ENCODE measurements at places on chromosomes 12 and 14. TPM values are rescaled to one million over a fixed set of nuclear protein-coding genes. Genes with fewer than 3 reads are reported as not detected.

GRCh38 chr12:50257236-50258166 is 25.8 kb downstream of the LIMA1 start:
- DNase-seq = peak; percentile 57

DNA sequence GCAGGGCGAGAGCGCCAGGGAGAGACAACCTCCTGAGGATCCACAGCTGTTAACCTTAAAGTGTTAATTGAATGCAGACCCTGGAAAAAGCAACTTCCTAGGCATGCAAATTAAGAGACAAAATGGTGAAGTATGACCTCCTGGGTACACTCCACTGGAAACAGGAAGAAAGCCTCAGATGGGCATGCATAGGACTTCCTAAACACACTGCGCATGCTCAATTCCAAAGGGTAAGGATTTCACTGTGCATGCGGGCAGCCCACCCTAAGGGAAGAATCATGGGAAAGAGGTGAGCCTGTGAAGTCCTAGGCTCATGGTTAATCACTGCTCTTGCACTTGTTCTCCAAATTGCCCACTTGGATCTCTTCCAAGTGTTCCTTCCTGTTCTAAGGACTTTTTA is 80.5 kb upstream of the CAPRIN2 start:
- no peak for DNase-seq

- no peak for DNase-seq
Measured at GRCh38 chr14:64266239-64266638, 27.9 kb downstream of the ESR2 start.

GRCh38 chr14:74846968-74847665 is 28.8 kb downstream of the PROX2 start:
- no peak for DNase-seq

- DNase-seq = peak; percentile 57
Measured at GRCh38 chr12:49622501-49623141, 740 bp upstream of the PRPF40B start.

GRCh38 chr12:53989227-53990113 is 4.5 kb downstream of the HOXC10 start:
- peak; percentile 52 for DNase-seq

DNA sequence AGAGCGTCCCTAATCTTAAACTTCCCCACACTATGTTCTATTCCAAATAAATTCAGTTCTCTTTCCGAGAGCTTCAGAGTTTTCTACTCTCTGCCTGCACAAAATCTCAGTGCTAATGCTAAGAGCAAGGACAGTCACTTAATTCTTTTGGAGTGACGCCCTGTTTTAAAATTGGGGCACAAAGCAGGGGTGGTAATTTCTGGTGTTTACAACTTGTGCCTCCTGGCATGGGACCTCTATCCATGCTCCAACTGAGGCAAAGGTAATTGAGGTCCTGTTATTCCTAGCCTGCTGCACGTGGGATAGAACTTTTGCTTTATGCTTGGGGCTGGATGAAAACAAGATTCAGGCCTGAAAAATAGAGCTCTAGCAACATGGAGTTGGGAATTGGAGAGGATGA is 22.9 kb downstream of the C12orf50 start:
- no peak for DNase-seq

The SPTB gene
- not detected for total RNA-seq

The CCT2 gene
- total RNA-seq = 440 TPM

The HPD gene
- 20.0 TPM for total RNA-seq

The ACOT6 gene
- not detected for total RNA-seq

Data from G401 (cell line).